Stimulated activated CD4-positive, alpha-beta T cell treated with anti-CD3 and anti-CD28 coated beads, Interleukin-15, amount 100 ng/mL, for 48 hours (primary cell): ENCODE measurements at places on chromosomes 2 and 18.

GRCh38 chr2:23617167-23617810, 232.3 kb downstream of the KLHL29 start:
- no peak for DNase-seq

GRCh38 chr2:86440631-86441391, at the start of gene KDM3A:
Gene KDM3A, plus strand, starts transcription at chr2:86441371. Its CDS starts 677 bp downstream, at chr2:86442048.
- DNase-seq, result peak; percentile 99

DNA sequence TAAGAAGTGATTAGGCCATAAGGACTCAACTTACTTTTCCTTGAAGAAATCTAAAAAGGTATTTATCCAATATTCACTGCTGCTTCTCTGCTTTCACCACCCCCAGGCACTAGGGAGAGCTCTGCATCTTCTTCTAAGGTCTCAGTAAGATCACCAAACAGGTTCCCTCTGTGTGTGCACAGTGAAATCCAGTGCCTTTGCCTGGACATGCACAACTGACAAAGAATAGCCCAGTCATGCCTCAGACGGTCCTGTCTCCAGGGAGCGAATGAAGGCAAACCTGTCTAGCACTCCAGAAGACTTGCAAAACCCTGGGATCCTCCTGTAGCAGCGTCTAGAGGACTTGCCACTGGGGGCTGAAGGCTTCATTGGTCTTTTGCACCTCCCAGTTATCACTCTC, 344.5 kb upstream of the LRATD1 start:
- DNase-seq, result no peak

DNA sequence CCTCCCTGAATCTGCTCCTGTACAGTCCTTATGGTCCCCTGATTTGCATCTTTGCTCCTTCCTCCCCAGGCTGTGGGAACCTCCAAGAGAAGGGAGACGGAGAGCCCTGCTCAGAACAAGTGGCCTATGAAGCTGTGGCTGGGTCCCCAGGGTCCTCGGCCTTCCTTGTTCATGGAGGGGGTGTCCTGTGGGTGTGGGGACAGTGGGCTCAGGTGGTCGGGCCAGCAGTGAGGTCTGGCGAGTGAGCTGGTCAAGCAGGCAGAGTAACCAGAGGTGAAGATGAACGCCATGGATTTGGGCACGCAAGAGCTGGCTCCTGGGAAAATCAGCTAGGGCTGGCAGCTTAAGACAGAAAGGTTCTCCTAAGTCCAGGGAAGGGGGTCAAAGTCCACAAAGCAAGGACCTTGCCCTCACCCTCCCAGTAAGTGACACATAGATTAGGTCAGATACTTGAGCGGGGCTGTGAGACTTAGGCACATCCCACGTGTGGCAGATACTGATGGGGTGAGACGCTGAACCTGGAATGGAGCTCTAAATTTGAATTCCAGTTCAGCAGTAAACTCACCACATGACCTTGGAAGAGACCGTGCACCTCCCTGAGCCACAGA, 24.8 kb downstream of the GNLY start:
- no peak for DNase-seq

- DNase-seq, result no peak
Measured at GRCh38 chr2:231819447-231820042, 33.3 kb downstream of the COPS7B start.

GRCh38 chr2:24207359-24207758, 32.5 kb downstream of the FAM228A start:
- DNase-seq, result no peak

DNA sequence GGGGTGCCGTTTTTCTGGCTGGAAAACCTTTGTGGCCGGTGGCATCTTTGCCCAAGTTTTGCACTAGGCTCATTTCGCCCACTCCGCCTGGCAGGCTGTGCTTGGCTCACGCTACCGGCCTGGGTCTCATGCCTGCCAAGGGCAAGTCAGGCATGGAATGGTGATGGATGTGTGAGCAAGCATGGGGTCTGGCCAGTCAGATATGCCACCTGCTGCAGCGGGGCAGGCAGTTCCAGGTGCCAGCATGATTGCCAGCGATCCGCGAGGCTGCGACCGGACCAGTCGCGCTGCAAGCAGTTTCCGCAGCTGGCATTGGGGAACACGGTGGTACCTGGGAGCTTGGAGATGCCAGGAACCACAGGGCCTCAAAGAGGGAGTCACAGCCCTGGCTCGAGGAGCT, 40.6 kb downstream of the TAF1B start:
- no peak for DNase-seq

GRCh38 chr18:24413148-24413547, 13.3 kb upstream of the IMPACT start:
- DNase-seq, result no peak

GRCh38 chr2:8267721-8268120, 414.1 kb upstream of the ID2 start:
- no peak for DNase-seq

DNA sequence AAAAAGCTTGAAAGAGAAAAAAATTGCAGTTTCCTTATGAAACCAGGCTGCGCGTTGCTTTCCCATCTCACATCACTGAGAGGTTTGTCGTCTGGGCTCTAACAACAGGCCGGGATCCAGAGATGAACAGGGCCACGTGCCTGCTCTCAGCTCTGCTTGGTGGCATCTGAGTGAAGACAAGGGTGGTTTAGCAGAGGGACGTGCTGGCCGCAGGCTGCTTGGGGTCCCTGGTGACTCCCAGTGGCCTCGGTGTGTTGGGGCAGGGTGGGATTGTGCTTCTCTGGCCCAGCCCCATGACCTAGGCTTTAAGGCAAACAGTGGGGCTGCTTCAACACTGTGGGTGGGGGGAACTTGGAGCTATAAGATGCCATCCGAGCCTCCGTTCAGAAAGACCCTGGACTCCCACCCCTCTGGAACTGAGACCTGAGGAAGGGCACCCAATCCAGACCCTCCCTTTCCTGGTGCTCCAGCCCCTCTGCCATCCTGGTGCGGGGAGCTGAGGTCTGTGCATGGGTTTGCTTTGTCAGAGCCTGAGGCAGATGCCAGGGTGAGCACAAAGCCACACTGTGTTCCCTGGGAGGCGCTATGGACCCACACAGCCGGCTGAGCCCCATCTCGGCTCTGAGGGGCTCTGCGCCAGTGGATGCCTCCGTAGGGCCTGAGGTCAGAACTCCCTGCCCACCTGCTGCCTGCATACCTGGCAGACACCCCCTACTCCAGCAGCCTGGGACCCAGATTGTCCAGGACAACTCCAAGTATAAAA, 18.4 kb upstream of the HPCAL1 start:
- no peak for DNase-seq

- no peak for DNase-seq
Measured at GRCh38 chr2:46175419-46175818, 121.8 kb upstream of the EPAS1 start.

DNA sequence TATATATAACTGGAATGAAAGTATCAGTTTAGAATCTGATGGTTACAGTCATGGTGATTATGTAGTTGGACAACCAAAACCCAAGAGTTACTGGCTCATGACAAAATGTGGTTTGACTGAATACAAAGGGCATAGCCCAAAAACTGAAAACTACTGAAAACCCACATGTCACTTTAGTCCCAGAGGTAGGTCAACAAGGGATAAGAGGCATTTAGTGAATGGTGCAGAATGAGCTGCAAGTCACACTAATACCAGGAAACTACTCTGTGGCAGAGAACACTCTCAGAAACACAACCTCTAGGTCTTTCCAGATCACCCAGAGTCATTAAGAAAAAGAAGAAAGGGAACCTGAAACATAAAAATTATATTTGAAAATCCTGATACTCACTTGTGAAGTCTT, 154.5 kb downstream of the AGPS start:
- no peak for DNase-seq

DNA sequence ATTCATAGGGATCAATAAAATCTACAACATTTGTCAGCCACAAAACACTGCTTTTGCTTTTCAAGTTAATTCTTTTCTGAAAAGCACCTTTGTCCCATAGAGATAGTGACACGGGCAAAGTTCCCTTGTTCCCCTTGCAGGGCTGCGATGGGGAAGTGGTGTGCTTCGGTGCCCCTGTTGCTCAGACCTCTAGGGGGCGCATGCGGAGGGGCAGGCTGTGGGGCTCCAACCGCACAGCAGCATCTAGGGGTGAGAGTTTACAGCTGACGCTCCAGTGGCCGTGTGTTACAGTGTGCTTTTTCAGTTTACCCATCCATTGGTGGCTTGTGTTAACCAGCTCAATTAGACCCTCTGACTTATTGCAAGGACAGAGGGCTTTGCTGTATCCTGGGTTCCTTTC, 1432.2 kb upstream of the ACVR2A start:
- DNase-seq, result no peak

GRCh38 chr2:176834226-176834625, 378.4 kb upstream of the HNRNPA3 start:
- DNase-seq, result no peak

DNA sequence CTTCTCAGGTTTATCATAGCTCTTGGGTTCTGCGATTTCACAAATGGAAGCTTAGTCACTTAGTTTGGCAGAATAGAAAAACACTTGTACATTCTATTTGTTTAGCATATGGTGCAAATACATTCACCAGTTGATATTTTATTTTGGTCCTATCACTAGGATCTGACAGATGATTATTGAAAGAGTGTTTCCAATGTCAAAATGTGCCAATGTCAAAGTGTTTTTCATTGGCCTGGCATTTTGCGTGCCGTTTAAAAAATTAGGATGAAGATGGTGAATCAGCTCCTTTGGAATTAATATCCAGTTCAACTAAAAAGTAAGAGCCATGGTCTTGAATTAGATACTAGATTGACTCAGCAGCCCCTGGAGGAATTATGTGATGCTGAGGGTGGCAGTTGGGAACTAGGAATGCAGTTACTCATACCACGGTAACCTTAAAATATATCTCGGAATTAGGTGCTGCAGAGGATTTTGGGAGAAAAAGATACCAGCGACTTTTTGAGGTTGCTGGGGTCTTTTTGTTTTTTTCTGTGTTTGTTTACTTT, 87.0 kb downstream of the SPHKAP start:
- no peak for DNase-seq

- no peak for DNase-seq
Measured at GRCh38 chr18:3246635-3247239, 864 bp upstream of the MYL12A start.

DNA sequence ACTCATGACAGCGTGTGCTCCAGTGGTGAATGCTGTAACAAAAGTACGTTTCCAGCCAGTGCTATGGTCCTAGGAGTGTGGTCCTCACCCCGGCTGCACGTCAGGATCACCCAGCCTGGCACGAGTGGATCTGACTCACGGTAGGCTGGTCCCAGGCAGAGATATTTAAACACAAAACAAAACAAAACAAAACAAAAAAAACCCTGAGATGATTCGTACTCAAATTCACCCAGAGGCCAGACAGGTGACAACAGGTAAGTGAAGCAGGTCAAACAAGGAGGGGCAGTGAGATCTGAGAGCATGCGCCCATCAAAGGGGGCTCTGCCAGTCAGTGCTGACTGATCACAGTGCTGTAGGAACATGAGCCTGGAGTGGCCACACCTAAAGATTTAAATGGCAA, 43.2 kb downstream of the C2orf76 start:
- DNase-seq, result no peak

DNA sequence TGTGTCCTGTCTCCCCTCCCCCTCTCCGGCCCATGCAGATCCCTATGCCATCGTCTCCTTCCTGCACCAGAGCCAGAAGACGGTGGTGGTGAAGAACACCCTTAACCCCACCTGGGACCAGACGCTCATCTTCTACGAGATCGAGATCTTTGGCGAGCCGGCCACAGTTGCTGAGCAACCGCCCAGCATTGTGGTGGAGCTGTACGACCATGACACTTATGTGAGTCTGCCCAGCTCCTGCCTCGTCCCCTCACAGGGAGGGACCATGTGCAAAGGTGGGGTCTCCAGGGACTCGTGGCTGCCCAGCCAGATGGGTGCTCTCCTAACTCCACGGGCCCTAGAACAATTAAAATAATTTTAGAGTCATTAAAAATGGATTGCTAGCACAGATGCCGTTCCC, 145.2 kb downstream of the DYSF start:
- no peak for DNase-seq

DNA sequence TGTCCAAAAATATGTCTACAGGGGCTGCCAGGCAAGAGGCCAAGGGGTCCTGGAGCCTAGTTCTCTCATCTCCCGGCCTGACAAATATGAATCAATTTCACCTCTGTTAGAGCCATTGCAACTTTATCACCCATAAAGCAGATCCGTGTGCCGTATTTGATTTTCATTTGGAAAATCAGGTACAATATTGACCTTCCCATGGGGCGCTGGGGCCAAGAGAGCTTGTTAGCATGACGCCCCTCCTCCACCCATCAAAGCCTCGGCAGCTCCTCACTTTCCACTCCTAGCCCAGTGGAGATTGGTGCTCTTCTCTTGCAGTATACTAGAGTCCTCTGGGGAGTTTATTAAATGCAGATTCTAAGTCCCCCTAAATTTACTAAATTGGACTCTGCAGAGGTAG, 96.8 kb downstream of the CAPN13 start:
- no peak for DNase-seq

DNA sequence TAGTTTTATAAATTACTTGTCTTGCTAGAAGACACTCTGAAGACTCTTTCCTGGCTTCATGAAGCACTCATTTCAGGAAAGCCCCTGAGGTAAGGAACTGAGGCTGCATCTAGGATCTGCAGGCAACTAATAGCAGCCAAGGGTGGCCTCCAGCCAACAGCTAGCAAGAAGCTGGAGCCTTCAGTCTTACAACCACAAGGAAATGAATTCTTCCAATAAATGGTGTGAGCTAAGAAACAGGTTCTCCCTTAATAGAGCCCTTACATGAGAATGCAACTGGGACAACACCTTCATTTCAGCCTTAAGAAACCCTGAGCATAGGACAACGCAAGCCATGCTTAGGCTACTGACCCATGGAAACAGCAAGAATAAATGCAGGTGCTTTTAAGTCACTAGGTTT, 254.6 kb upstream of the RBBP8 start:
- DNase-seq, result no peak

DNA sequence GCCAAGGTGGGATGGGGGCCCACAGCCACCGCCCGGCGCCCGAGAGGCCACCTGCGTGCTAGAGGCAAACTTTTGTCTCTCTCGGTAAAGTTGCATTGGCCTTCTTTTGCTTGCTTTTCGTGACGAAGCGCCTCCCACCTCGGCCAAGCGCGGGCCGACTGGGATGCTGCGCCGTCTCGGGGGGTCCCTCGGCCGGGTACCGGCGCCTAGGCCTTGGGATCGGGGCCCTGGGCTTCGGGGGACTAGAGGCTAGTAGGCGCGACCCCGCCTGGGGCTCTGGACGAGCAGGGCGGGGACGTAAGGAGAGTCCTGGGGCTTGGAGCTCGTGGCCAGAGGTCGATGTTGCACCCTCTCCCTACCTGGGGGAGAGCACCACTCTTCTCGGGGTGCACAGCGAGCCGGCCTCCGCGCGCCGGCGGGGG, 545 bp downstream of the GLI2 start:
- no peak for DNase-seq

GRCh38 chr18:10119991-10120390, 206.2 kb downstream of the VAPA start:
- no peak for DNase-seq

- no peak for DNase-seq
Measured at GRCh38 chr2:13905831-13906230, 726.7 kb upstream of the LRATD1 start.

- peak; percentile 66 for DNase-seq
Measured at GRCh38 chr18:12934454-12935071, 13.2 kb upstream of the SEH1L start.

- no peak for DNase-seq
Measured at GRCh38 chr18:49993299-49993698, 180.0 kb upstream of the ACAA2 start.

GRCh38 chr2:171237751-171238505, 77.2 kb upstream of the TLK1 start:
- no peak for DNase-seq
